ENCODE measurements at places on chromosomes 16 and 17.

DNA sequence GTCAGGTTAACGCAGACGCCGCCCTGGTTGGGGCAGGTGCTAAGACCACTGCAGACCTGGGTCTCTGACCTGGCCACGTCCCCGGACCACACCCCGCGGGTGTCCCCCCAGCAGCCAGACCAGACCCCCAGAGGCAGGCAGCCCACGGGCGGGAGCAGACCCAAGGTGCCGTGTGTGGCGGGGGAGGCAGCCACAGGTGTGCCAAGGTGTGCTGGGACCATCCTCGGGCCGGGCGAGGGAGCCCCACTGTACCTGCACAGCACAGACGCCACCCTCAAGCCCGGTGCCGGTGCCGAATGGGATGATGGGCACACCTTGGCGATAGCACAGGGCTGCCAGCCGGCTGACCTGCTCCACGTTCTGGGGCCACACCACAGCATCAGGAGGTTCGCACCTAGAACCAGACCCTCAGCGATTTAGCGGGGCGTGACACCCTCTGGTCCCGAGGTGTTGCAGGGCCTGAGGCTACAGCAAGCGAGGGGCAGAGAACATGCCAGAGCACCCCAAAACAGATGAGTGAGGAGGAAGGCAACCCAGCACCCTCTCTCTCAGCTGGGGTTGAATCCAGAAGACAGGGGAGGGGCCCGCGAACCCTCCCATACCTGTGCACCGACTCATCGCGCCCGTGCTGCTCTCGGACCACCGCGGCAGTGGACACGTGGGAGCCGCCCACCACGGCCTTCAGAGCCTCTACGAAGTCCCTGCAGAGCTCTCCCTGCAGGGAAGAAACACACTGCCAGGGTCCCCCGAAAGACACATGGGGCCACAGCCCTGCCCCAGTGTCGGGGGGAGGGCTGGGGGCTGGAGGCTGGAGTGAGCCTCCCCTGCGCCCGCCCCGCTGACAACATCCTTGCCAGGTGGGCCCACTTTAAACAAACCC is 1.4 kb downstream of the LDHD start:
- no peak for DNase-seq

GRCh38 chr17:66364990-66365490 is 62.6 kb downstream of the PRKCA start:
- DNase-seq = no peak

- no peak for DNase-seq
Observed at GRCh38 chr16:74199066-74199841, 97.4 kb upstream of the PSMD7 start.

DNA sequence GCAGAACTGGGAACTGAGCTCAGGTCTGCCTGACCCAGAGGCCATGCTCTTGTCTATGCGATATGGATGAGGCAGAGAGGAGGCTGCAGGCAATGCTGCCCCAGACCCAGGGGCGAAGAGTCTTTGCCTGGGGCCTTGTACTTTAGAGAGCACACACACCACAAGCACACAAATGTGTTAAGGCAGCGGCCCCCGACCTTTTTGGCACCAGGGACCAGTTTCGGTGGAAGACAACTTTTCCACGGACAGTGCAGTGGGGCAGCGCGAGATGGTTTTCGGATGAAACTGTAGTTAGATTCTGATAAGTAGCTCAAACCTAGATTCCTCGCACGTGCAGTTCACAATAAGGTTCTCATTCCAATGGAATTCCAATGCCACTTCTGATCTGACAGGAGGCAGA is 6.7 kb downstream of the MT4 start:
- DNase-seq = no peak

GRCh38 chr16:81848306-81848853 is 69.3 kb downstream of the PLCG2 start:
- no peak for DNase-seq

GRCh38 chr16:84198401-84198800 is 7.4 kb downstream of the ADAD2 start:
- no peak for DNase-seq

- no peak for DNase-seq
Observed at GRCh38 chr17:14078027-14078426, 8.7 kb downstream of the COX10 start.

GRCh38 chr17:41695954-41696757 is 7.5 kb downstream of the EIF1 start:
- peak; percentile 63 for DNase-seq

GRCh38 chr16:89241187-89242007 is 23.9 kb downstream of the ZNF778 start:
- peak; percentile 81 for DNase-seq

DNA sequence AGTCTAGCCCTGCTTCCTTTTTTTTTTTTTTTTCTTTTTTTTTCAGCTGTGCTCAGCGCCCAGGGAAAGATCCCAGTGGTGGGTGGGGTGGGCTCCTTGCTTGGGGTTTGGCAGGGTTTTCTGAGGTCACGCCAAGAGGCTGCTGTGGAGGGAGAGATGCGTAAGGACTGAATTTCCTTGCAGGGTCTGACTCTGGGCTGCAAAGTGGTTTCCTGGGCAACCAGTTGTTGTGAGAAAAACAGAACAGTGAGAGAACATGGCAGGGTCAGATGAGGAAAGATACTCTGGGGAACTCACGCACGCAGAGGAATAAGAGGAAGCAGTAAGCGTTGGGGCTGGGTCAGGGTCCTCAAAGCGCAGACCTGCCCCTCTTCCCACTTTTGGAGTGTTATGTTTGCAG is 119.5 kb downstream of the IRF8 start:
- DNase-seq = peak; percentile 44

DNA sequence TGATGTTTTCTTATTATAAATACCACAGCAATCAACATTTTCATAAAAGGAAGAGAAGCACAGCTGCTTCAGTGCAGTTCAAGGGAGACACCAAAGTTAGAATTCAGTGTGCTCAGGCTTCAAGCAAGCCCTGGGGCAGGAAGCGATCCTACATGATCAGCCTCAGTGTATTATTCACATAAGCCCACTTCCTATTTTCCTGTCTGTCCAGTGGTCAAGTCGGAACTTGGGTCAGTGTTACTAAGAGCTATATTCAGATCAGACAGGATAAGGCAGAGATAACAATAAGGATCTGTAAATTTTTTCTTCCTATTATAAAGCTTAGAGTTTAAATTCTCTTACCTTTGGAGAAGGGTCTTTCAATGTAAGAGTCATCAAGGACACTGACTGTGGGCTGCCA is 12.9 kb downstream of the HEATR6 start:
- no peak for DNase-seq

GRCh38 chr17:17177176-17177575 is 29.0 kb downstream of the PLD6 start:
- DNase-seq = no peak

GRCh38 chr17:82765371-82765770 is 13.5 kb downstream of the TBCD start:
- DNase-seq = no peak

DNA sequence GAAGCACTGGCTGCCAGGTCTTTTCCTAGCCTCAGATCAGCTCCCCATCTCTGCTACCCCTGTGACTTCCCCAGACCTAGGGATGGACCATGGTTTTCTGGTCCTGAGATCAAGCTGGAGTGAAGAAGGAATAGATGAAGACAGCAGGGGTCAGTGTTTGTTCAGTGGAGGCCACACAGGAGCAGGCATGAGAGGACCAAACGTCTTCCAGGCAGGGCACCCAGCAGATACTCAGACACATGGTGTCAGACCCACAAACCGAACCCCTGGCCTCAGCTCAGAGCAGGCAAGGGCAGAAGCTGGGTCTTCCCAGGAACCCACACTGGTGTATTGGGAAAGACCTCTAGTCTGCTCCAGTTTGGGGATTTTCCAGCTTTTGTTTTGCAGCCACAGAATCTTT is 189.7 kb downstream of the IRX5 start:
- no peak for DNase-seq

GRCh38 chr17:44557651-44558285 is 484 bp downstream of the FZD2 start:
- DNase-seq = no peak

DNA sequence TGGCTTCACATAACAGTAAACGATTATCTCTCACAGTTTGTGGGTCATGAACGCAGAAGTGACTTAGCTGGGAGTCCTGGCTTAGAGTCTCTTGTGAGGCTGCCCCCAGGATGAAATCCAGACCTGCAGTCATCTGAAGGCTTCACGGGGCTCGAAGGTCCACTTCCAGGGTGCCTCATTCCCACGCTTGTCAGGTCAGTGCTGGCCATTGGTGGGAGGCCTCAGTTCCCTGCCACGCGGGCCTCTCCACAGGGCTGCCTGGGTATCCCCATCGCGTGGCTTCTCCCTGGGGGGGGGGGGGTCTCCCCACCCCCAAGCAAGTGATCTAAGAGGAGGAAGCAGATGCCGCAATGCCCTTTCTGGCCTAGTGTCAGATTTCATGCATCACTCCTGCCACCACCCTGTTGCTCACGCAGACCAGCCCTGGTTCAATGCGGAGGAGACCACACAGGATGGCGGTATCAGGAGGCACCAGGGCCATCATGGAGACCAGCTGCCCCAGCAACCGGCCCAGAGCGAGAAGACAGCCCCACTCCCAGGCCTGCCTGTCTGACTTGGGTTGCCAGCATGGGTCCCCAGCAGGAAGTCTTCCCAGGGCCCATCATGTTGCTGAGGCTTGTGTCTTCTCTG is 77.3 kb upstream of the CDH5 start:
- no peak for DNase-seq

- DNase-seq = no peak
Observed at GRCh38 chr16:3009568-3010390, 2.9 kb upstream of the CLDN9 start.

- DNase-seq = no peak
Observed at GRCh38 chr17:80492343-80493136, 16.1 kb upstream of the NPTX1 start.

DNA sequence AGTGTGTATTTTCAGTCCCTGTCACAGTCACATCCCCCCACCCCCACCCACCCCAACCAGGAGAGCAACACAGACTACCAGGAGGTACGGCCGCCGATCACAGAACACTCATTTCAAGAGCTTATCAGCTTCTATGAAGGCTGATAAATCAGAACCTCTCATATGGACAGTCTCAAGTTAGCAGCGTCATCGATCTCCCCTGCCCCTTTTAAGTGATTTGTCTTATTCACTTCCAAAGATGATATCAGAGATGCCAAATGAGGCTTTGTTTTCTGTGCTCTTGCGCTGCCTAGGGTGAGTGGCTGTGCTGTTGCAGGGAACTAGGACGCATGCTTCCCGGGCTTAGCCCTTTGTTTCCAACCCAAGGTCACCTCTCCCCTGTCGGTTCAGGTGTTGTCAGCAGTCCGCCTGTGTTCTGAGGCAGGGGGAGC is 26.8 kb upstream of the PMFBP1 start:
- DNase-seq = no peak

DNA sequence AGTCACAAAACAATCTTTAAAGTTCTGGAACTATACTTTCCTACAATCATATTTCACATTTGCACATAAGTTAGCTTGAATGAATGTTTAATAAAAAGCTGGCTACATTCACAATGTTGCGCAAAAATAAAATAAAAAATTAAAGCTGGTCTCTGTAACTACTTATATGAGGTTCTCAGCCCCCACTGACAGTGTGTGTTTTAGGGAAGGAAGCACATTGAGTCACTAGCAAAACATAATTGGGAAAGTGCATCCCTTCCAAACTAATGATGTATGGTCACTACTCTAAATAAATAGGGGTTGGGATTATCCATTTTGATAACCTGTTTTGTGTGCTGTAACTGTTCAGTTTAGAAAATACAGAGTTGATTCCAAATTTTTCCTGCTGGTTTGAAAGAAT is 251.9 kb downstream of the IRX3 start:
- no peak for DNase-seq
